Activated naive CD4-positive, alpha-beta T cell treated with anti-CD3 and anti-CD28 coated beads, Interleukin-2, amount 50 U/mL, for 72 hours (primary cell): ENCODE measurements at places on chromosomes 6 and 20.

- DNase-seq, result no peak
These were observed 48.5 kb upstream of the NT5E start for GRCh38 chr6:85401186-85402021.

DNA sequence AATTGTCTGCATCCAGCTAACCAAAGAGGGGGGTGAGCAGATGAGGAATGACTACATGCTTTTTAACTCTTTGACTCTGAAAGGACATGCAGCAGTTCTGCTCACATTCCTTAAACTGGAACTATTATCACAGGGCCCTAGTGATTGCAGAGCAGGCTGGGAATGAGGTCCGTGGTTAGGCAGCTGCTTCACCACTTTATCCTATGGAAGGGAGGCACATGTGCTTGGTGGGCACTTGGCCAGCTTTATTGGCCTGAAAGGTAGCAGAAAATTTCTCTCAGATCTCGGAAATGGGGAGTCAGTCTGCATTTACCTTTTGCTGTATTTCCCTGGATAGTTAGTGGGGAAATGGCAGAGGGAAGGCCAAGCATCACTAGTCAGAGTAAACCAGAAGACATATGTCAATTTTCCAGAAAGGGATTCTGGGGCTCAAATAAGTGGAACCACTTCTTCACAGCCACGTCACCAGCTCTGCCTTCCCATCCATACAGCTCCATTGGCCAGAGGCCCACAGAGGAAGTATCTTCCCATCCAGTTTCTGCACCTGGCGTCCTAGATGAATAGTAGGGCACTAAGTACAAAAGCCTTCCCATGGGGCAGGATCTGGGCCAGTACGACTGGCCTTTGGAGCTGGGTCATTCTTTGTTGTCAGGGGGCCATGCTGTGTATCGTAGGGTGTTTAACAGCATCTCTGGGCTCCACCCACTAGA is 444.8 kb downstream of the PTPRT start:
- DNase-seq, result no peak

DNA sequence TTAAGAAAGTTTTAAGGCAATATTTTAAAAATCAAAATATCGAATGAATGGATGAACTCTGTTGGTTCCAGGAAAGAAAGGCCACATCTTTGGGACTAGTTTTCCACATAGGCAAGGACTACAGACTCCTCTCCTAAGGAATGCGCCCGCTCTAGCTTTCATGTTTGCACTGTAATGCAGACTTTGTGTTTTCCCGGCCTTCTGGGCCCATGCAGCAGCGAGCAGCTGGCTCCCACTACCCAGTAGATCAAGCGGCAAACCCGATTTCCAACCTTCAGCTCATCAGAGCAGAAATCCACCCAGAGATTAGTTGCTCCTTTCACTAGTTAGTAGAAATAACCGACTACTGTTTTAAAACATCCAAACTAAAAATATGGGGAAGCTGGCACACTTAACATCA is 27.7 kb downstream of the OVOL2 start:
- no peak for DNase-seq

DNA sequence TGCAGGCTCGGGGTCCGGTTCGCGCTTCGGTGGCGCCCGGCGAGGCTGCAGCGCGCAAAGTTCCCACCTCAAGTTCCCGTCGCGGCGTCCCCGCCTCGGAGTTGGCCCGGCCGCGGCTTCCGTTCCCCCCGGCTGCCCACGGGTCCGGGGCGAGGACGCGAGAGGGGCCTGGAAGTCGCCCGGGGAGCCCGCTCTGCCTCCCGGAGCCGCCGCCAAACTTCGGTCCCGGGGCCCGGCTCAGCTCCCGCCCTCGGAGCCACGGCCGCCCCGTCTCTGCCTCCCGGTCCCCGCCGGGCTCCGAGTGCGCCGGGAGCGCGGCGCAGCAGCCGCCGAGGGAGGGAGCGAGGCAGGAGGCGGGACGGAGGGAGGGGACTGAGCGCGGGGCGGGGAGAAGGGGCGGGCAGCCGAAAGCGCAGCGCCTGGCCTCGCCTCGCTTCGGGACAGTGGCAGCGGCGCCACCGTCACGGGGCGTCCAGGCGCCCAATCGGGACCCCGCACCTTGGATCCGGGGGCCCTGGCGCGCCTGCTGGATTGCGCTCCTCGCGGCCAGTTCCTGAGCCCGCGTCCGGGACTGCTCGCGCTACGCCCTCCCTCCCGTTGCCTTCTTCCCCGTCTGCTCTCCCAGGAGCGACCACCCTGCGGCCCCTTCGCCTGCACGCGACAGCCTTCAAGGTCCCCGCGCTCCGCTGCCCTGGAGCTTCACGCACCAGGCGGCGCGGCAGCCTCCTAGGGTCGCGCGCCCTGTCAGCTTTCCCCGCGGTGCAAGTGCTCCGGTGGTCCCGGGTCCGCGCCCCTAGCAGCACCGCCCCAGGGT is at the start of gene KCNG1:
KCNG1 (minus strand) TSS at position 305 of the 814 bp plus-strand sequence. CDS start 12,769 bp downstream, outside the sequence.
- DNase-seq, result peak; percentile 66

- no peak for DNase-seq
These were observed 9.0 kb downstream of the ADA start for GRCh38 chr20:44642203-44643153.
